AG04449 (cell line): ENCODE measurements at places on chromosomes 3 and 15.

DNA sequence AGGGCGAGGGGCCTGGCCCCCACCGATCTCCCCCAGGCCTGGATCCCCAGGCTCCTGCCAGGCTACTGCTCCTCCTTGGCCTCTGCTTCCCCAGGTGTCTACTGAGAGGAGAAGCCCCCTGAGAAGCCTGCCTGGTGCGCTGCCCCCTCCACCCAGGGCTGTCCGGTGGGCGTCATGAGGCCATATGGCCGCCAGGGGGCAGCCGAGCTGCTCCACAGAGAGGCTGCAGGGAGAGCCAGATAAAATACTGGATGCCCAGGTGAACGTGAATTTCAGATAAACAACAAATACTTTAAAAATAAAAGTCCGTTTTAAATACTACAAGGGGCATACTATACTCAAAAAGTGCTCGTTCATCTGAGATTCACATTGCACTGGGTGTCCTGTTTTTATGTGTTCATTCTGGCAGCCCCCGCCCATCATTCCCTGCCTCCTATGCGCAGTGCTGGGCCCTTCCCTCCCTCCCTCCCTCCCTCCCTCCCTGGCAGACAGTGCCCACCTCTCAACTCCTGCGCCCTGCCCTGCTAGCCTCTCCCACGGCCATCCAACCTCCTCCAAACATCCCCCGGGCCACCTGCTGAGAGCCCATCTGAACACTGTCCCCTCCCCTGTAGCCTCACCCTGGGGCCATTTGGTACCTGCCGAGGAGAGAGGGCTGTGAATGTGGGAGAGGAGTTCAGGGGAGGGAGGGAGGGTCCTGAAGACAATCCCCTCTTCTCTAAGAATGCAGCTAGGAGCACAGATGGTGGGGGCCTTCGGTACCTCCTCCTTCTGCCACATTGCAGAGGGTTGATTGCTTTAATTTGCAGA is 29.6 kb downstream of the PSTPIP1 start:
- DNase-seq, result no peak

- DNase-seq, result no peak
Measured at GRCh38 chr3:119627461-119627860, 29.8 kb downstream of the PLA1A start.

GRCh38 chr3:105355408-105356061 is 11.2 kb upstream of the ALCAM start:
- no peak for DNase-seq

DNA sequence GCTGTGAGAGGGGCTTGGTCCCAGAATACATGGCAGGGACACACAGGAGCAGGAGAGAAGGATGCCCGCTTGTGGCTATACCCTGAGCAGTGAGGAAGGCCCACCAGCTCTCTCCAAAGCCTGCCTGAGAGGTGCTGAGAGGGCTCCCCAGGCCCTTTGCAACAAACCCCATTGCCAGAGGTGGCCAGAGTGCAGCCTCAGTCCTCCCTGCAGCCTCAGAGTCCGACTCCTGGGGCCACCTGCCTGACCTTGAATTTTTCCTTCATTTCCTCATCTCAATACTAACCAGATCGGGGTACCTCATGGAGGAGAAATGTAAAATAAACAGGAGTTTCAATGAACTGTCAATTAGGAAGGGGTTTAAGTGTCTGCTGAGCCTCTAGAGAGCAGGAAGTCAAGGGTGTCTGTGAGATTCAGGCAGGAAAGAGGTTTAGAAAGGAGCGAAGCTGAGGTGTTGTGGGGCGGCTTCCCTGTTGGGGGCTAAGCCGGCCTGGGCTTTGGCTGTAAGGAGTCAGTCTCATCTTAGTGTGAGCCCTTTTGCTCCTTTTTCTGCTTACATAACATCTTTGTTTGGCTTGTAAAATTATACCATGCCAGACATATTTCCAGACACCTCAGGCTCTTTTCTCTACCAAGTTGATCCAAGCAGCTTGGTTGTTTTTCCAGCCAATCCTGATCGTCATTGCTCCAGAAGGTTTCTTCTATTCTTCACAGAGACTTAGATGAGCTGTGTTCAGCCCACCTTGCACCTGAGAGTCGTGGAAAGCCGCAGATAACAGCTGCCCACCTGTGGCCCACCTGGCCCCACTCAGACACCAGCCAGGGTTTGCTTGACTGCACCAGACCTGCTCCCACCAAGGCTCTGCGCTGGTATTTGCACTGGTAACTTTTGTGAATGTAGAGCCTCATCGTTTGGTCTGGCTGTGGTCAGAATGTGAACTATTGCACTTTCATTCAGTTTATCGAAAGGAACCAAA is 36.7 kb downstream of the CMTM7 start:
- no peak for DNase-seq

GRCh38 chr3:195030791-195031321 is 240.1 kb downstream of the XXYLT1 start:
- no peak for DNase-seq

GRCh38 chr3:59246719-59247401 is 197.0 kb upstream of the CFAP20DC start:
- no peak for DNase-seq

DNA sequence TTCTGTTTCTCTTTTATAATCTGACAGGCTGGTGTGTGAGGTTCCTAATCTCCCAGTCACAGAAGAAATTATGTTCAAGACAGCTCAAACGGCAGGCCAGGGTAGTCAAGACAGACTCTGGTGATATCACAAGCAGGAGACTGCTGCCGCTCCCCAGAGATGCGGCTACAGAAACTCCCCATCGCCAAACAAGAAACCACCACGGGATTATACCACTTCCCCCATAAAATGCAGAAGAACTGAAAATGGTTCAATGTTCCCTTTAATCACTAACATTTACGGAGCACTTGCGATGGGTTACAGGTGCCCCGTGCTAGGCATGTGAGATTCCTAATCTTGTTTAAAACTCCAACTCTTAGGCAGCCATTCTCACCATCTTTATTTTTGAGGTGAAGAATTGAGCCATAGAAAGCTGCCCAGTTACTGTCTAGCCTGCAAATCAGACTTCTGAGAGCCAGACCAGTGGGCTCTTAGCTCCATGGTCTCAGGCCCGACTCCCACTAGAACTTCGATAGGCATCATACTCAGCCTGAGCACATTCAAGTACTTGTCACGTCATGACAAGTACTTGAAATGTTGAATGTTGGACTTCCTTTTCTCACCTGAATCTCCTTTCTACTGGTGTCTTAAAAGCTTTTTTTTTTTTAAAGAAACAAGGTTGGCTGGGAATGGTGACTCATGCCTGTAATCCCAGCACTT is 58.4 kb downstream of the TBC1D2B start:
- DNase-seq, result no peak

GRCh38 chr15:100663086-100663914 is 60.9 kb downstream of the ASB7 start:
- no peak for DNase-seq

DNA sequence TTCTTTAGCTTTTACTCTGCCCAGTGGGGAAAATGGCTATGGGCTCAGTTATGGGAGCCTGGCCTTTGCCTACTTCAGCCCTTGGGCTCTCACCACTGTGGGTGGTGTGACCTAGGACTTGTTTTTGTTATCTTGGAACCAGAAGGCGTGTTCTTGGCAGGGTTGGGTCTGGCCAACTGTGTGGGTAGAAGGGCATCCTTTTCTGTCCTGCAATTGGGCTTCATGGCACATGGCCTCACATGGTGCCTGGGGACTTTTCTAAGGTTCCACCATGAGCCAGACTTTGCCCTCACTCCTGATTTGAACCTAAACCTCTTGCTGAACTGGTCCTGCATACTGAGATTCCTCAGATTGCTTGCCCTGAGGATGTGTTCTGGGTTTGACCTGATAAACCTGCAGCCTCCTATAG is 1.7 kb downstream of the GLYCTK start:
- no peak for DNase-seq

DNA sequence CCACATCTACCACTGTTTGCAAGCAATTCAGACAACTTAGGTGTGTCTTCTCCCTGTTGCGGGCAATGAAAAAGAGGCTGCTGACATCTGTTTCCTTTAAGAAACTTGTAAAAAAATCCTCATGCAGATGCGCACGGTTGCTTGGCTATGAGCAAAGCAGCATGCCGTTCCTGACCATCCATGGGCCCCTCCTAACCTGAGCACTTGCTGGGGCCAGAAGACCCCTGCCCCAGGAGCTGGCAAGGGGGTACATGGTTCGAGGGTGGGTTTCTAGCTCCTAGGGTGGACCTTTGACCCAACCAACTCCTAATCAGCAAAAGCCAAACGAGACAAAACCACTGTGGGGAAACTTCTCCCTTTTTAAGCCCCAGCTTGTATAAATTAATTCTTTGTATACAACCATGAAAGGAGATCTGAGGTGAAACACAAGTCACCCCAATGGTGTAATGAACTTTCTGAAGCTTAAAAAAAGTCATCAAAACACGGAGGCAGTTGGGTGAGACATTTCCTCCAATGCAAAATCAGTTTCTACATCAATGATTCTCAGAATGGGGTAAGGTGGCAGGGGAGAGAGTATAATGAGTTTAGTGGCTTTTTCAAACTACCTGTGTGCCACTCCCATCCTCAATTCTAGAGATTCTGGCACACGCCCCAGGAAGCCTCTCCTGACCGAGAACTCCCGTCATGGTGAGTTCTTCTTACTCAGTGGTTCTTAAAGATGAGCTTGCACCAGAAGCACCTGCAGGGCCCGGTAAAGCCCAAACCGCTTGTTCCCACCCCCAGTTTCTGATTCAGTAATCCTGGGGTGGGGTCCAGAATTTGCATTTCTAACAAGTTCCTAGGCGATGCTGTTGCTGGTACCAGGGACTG is 44.1 kb downstream of the CPN2 start:
- no peak for DNase-seq

DNA sequence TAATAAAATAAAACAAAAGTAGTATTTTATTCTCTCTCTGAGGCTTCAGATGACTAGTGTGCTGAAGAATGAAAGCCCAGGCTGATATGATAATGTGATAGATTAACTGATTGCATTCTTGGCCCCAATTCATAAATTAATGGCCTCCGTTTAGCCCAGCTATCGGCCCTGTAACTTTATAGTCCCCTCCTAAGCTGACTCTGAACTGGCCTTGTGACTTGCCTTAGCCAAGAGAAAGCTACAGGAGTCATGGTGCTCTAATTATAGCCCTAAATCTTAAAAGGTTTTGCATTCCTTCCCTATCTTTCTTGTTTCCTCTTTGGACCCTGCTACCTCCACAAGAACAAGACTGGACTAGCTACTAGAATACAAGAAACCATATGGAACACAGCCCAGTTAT is 123.2 kb upstream of the EPHA3 start:
- DNase-seq, result no peak

DNA sequence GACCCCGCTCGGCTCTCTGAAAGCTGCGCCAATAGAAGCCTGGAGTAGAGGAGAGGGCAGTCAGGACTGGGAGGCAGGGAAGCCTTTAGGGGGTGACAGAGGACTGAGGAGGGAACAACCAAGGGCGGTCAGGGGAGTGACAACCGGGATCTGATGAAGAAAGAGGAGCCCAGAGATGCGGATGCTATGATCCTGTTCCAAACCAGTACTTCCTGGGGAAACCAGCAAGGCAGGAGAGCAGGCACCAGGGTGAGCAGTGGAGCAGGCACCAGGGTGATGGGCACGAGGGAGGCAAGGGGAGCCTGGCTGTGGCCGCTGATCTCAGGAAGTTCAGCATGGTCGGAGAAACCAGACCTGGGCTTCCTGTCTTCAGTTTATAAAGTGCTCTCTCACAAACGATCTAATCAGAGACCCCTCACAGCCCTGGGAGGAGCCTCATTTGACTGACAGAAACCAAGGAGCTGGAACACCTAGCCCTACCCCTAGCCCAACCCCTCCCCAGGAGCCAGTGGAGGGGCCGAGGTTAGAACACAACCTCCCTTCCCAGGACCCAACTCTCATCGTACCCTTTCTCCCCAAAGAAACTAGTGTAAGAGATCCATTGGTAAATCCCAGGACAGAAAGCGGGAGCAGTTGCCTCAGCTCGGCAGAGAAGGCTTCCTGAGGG is 34.9 kb downstream of the CCDC33 start:
- DNase-seq, result no peak

DNA sequence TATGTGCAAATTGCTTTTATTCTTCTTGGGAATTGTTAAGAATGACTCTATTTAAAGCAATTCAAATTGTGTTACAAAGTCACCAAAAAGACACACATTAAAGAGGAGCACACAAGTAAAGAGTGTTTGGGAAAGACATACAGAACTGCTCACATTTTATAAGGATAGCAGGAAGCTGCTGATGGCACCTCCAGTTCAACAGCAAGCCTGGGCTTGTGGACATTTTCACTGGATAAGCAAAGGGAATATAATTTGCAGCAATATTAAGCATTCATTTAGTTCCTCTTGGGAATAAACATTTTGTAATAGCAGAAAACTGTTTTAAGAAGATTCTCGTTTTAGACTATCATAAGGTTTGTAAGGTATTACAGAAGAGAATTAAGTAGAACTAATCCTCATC is 1271.9 kb downstream of the ZPLD1 start:
- DNase-seq, result no peak

DNA sequence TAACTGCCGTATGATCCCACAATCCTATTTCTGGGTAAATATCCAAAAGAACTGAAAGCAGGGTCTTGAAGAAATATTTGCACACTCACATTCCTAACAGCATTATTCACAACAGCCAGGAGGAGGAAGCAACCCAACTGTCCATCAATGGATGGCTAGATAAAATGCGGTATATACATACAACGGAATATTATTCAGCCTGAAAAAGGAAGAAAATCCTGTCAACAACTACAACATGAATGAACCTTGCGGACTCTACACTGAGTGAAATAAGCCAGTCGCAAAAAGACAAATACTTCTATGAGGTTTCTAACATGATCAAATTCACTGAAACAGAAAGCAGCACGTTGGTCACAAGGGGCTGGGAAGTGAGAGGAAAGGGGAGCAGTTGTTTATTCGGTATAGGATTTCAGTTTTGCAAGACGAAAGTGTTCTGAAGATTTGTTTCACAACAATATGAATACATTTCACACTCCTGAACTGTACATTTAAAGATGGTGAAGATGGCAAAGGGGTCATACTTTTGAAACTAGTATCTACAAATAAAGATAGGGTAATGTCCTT is 6.2 kb downstream of the DLG1 start:
- no peak for DNase-seq

GRCh38 chr15:65101411-65101890 is 13.5 kb downstream of the UBAP1L start:
- DNase-seq, result no peak

DNA sequence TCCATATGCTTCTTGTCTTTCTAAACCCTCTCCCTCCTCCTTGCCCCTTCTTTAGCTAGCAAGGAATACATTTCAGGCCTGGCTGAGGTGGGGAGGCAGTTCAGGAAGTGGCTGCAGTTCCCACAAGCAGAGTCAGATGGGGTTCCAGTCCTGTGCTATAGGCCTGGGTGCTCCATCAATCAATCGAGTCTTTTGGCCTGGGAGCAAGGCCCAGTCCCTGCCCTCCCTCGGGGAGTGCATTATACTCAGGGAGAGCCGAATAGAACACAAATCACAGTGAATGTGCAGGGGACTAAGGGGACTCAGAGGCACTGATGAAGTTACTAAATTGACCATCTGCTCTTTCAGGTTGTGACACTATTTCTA is 58.0 kb upstream of the HERC1 start:
- DNase-seq, result no peak

GRCh38 chr3:162353414-162353813 is 856.8 kb downstream of the OTOL1 start:
- DNase-seq, result no peak
